ENCODE measurements at places on chromosomes 12 and 14.

- DNase-seq, result no peak
Measured at GRCh38 chr14:32246751-32247150, 43.7 kb upstream of the RNU6-8 start.

DNA sequence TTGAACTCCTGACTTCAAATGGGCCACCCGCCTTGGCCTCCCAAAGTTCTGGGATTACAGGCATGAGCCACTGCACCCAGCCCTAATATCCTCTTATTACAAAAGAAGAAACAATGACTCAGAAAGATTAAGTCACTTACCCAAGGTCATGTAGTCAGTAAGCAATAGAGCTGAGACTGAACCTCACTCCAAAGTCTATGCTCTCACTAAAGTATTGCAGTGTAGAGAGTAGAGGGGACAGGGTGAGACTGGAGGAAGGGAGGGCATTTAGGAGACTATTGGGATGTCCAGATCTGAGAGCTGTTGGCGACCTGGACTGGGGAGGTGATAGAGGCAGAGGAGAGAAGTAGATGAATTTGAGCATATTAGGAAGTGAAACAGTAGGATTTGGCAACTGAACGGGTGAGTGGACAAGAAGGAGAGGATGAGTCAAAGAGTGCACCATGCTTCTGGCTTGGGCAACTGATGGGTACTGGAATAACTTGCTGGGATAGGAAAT is 11.8 kb downstream of the P2RX7 start:
- DNase-seq, result no peak

DNA sequence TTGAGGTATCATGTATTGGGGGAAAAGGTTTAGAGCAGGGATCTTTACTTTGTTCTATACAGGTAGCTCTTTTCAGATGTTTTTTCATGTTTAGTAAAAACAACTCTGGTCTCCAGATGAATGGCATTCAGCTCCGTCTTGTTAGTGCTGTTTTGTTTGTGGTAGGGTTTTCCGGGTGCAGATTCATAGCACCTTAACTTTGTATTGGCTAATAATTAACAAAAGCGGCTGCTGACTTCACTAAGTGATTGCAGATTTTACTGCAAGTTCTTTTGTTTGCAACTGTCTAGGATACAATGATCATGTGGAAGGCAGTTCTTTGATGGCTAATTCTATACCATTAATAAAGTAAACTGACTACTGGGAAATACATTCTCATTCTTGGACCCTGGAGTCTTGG is 32.2 kb upstream of the BHLHE41 start:
- DNase-seq, result no peak

DNA sequence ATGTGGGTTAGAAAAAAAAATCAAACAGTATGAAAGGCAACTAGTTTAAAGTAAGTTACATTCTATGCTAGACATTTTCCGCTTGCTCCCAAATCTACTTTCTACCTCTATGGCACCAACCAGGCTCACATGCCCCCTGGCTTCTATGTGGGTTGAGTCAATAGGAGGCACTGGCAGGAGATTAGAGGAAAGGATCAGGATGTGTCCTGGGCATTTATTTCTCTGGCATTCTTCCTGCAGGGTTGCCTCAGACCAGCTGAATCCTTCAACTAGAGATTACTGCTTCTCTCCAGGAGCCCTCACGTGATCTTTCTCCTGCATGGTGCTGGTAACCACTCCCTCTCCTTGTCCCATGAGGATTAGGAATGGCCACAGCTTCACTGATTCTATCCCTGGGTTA is 14.9 kb upstream of the CCDC60 start:
- no peak for DNase-seq

DNA sequence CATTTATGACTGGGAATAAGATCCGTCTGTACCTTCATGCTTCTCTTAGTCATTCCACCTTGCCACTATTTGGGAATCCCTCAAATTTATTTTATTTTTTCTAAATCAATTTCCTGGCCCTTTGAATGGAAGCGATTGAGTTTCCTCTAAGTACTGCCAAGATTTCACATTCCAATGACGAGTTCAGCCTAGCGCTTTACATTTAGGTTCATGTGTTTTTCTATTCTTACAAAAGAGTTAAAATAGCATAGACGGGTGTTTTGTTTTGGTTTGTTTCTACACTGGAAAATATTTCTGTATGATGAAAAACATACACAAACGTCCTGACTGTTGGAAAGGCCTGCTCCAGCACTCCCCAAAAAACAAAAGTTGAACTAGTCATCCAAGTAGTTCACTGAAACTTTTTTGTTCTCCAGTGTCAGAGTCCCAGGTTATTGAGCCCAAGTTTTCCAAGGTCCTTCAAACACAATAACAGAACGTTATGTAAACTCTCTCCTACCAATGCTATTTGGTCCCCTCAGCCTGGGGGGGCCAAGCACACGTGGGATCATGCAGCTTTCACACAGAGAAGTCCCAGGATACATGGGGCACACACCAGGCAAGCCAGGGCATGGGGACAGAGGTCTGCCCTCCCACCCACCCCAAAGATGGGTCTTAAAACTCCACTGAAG is 74.8 kb upstream of the FOXN3 start:
- DNase-seq, result no peak

Data from T-helper 17 cell (primary cell).